ENCODE measurements at places on chromosomes 2 and 18. TPM values are rescaled to one million over a fixed set of nuclear protein-coding genes. Genes with fewer than 3 reads are reported as not detected.

The ONECUT2 gene
- total RNA-seq = 0.10 TPM

The DNAJC5G gene
- total RNA-seq = not detected

The POTEC gene
- total RNA-seq = not detected

- peak; percentile 78 for DNase-seq
Observed at GRCh38 chr2:232839411-232840079, 30.5 kb upstream of the SNORC start.
